ENCODE measurements at places on chromosomes 7 and 10.
A peak's percentile ranks its signal among the peaks of the same experiment; 100 is the strongest.

- DNase-seq = no peak
Observed at GRCh38 chr7:24216576-24217125, 67.3 kb upstream of the NPY start.

GRCh38 chr7:155228459-155228845 lies 69.2 kb upstream of the INSIG1 start:
- no peak for DNase-seq

GRCh38 chr10:112230325-112230988 lies 46.9 kb upstream of the GPAM start:
- no peak for DNase-seq

- DNase-seq = no peak
Observed at GRCh38 chr10:124222988-124223710, 129.8 kb upstream of the CHST15 start.

- peak; percentile 4 for DNase-seq
Observed at GRCh38 chr10:17453373-17454091, 863 bp downstream of the ST8SIA6 start.

GRCh38 chr10:126387041-126387921 lies 996 bp downstream of the ADAM12 start:
- DNase-seq = no peak

DNA sequence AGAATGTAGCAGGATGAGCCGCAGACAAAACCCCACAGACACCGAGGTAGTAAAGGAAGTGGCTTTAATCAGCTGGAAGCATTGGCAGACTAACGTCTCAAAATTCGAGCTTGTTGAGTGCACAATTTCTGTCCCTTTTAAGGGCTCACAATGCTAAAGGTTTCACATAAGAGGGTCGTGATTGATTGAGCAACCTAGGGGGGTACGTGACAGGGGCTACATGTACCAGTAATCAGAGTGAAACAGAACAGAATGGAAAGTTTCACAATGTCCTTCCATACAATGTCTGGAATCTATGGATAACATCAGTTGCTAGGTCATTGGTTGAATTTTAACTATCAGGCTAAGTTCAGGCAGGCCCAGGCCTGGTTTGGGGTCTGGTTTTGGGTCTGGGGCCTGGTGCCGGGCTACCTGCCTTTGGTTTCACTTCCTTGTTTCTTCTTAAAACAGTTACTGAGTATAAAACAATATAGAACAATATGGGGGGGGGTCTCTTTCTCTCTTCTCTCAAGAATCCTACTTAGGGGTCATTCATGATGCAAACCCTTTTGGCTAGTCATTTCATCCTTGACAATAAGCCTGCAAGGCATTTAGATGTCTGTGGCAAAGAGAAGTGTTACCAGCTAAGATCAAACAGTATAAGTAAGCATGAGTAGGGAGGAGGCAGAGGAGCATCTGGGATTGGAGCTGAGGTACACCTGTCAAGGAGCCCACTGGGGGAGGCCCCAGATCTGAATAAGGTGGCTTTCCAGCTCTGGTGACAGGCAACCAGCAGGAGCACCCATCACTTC lies 364.1 kb downstream of the TNS3 start:
- DNase-seq = no peak

- no peak for DNase-seq
Observed at GRCh38 chr10:126568809-126569385, 101.6 kb downstream of the C10orf90 start.

DNA sequence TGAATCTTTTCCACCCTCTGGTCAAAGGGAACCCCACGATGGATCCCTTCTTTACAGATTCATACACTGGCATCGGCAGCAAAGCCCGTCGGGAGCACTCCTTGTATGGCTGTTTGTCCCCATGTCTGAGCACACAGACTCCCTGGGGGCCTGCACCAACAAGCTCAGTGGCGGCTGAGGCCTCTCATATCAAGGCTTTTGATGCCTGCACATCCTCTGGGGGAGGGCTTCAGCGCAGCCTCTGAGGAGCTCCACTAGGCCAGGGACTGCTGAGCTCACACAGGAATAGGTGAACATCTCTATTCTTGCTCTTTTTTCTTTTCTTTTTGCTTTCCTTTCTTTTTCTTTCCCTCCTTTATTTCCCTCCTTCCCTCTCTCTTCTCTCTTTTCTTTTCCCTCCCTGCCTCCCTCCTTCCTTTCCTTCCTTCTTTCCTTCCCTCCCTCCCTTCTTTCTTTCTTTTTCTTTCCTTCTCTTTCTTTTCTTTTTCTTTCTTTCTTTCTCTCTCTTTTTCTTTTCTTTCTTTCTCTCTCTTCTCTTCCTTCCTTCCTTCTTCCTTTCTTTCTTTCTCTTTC lies 174.6 kb downstream of the CCDC3 start:
- DNase-seq = no peak

DNA sequence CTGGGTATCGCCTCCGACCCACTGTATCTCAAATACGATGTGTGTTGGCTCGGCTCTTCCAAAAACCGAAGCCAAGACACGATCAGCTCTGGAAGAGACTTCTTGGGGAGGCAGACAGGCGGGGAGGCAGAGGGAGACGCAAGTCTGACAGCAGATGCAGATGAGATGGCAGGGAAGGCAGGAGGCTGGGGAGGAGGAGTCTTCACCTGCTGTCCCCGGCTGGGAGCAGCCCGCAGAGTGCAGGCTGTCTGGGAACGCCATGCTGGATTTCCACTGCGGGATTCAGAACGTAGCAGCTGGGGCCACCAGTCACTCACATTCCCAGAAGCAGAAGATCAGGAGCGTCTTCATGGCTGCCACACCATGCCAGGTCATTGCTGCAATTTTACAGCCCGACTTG lies 29.4 kb downstream of the CTBP2 start:
- no peak for DNase-seq

- DNase-seq = peak; percentile 46
Observed at GRCh38 chr10:88810196-88810961, 7.8 kb downstream of the LIPM start.

DNA sequence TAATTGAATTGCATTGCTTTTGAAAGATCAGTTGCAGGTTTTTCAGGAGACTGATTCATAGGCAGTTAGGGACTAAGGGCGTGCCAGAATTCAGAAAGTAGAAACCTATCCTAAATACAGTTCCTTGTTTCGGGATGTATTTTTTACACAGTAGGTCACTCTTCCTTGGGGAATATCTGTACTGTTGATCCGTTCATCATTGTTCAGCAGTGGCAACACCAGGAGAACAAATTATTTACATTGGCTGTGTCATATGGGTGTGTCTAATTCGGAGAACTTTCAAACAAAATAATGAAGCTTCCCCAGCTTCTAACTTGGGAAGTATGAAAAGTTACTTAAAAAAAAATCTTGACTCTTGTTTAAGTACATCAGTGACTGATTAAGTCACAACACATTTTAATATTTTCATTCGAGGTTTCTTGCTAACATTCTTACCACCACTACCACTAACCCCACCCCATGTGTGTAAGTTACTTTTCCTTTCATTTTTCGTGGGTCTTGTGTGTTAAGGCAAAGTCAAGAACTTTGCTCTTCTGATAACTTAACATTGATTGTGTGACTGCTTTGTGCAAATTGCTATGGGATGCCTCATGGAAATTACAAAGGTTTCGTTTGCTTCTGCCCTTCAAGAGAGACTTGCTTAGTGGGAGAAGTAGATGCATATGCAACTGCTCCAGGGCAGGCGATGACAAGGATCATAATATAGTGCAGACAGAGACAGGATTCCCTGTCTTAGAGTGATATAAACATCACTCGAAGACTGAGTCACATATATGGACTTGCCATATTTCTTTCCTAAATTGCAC lies 43.8 kb upstream of the RPA3 start:
- peak; percentile 22 for DNase-seq

DNA sequence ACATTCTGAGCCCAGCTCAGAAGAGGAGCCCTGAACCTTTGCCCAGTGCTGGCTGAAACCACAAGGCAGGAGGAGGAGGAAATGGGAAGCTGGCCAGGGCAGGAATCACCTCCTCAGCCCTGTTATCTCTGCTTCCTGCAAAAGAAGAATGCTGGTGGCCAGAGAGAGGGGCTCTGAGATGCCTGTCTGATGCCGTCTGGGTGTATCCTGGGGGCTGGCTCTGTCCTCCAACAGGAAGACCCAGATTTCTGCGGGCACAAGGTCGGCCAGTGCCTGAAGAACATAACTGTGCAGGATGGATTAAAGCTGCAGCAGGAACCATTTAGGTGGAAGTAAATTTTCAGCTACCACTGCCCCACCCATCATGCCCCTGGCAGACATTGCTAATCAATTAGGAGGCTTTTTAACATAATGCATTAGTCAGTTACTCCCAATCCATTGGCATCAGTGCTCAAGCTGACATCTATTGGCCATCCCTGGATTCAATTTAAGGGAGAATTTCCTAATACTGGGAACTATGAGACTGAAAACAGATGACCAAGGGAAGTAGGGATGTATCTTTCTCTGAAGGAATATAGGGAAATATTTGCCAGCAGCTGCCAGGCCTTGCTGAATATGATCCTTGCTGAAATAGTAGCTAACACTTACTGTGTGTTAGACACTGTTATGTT lies 67.7 kb downstream of the COL13A1 start:
- peak; percentile 70 for DNase-seq

DNA sequence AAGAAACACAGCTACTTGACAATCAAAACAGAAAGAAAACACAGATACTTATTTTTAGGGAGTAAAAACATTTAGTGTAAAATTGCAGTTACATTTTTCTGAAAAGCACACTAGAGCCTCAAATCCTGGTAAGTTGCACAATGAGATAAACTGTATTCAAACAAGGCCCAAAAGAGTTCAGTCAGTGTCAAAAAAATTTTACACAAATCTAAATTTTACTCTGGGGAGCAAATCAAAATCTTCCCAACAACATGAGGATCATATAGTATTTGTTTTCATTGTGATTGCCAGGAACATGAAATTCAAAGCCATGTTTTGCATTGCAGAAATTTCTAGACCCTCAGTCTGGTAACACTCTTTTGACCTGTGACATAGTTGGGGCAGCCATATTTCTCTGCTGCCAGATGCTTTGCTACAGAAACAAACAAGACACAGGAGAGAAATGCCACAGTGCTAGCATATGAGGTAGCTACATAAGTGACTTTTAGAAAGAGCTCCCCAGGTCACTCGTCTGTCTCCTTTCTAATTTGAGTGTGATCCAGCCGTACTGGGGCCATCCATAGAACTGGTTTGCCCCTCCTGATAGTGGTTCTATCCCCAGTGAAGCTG lies 49.6 kb downstream of the PDE1C start:
- no peak for DNase-seq

DNA sequence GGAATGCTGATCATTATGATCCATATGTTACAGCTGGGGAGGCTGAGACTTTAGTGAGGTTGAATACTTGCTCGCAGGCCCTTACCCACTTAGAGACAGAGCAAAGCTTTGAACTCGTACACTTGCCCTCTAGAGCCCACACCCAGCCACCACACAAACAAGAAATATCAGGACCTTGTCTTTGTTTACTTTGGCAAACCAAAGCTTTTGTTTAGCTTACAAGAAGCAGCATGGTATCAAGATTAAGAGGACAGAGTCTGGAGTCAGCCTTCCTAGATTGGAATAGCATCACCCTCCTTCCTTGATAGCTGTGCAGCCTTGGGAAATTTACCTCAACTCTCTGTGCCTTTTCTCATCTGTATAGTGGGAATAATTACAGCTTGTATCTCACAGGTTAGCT lies 477.5 kb downstream of the SUGCT start:
- no peak for DNase-seq

DNA sequence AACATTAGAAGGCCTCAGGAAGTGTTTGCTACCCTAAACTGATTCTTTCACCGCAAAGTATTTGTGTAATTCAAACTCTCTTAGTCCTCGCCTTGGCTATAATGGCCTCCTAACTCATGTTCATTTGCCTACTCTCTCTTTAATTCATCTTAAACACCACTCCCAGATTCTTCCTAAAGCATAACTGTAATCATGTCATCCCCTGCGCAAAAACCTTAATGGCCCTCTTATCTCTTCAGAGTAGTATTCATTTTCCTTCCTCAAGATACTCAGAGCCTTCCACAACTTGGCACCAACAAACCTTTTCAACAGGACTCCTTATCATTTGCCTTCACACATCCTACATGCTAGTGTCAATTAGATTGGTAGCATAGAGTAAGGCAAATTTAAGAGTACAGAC lies 42.9 kb downstream of the CSTF2T start:
- DNase-seq = no peak
